ENCODE measurements at places on chromosomes 2 and 18.
A peak's percentile ranks its signal among the peaks of the same experiment; 100 is the strongest.

DNA sequence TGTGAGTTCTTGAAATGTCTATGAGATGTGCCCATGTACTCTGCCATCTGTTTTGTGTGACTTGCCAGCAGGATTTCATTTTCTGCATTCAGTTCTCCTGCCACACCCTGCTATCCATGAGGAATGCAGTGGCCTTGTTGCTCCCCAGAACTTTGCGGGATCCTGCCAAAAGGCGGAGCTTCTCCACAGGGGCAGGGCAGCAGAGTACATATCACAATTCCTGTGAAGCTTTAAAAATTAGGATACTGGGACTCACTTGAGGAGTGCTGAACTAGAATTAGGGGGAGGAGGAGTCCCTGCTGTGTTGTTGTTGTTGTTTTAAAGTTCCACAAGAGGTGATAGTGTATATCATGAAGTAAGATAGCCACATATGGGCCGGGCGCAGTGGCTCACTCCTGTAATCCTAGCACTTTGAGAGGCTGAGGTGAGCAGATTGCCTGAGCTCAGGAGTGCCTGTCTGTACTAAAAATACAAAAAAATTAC, 76.4 kb downstream of the TANC1 start:
- no peak for ATAC-seq

- no peak for ATAC-seq
Measured at GRCh38 chr2:188746727-188747126, 227.4 kb upstream of the COL3A1 start.

DNA sequence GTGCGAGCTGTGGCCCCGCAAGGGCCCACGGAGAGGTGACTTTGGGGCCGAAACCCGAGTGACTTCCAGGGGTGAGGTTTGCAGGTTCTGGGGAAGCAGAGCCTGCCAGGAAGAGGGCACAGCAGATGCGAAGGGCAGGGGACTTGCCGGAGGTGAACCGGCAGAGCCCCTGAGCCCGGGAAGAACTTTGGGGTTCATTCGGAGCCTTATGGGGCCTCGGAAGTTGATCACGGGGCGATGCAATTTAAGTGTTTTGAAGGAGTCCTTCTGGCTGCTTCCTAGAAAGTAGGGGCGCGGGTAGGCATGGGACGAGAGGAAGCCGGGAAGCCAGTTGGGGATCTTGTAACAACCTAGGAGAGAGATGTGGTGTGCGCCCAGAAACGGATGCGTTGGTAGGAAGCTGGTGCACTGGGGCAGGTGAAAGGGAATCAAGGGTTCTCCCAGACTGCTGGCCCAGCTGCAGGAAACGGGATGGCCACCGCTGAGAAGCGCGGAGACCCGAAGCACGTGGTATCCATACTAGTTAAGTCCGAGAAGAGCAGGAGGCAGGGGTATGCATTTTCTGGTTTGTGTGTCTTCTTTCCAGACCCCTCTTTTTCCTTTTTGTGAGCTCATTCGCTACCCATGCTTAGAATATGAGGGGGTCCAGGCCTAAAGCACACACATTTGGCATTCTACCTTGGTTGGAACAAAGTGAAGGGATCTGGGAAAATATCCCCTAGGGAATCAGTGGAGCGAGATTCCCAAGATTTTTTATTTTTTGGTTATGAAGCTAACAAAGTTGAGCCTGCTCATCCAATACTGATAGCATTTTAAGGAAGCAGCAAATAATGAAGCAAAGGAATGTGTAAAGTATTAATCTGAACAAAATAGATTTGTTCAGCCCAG, 758 bp downstream of the SCLY start:
- ATAC-seq = peak; percentile 3

DNA sequence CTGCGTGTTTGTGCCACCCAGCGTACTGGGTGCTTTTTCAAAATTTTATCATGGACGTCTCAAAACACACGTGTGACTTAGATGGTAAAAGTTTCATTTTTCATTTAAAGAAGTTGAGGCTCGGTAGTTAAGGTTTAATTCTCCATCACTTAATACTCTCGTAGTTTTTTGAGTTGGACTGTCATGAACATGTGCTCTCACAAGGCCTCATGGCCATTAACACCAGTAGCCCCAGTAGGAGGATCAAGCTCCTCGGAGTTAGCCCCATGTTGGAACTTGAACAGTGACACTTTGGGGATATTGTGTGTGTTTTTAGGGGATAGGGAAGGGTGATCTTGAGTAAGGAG, 15.3 kb downstream of the NMUR1 start:
- no peak for ATAC-seq

DNA sequence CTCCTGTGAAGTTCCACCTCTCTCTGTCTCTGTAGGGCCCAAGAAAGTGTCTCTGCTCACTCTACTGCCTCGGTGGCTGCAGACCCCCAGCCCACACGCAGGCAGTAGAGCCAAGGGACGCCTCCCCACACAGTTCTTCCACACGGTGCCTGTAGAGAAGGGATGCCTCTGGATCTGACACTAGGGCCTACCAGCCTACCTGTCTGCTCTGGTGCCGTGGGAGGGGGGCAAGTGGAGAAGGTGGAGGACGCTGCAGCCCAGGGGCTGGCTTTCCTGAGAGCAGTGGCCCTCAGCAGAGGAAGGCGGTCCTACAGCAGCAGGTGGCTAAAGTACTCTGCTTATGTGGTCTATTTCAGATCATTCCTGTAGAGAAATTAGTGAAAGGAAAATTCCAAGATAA, 9.0 kb upstream of the TMEM214 start:
- no peak for ATAC-seq

DNA sequence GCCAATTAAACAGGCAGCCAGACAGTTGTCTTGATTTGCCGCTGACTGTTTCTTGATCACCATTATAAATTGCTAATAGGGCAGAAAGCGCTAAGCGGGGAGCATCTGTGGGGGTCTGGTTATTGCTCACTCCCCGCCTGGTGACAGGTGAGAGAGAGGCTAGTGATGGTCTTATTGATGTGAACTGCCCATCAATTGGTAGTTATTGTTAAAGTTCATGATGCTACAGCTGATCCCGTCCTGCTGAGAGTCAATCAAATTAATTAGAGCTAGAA, 148.5 kb downstream of the LNPK start:
- no peak for ATAC-seq

- no peak for ATAC-seq
Measured at GRCh38 chr18:2910261-2910660, 63.5 kb downstream of the EMILIN2 start.

GRCh38 chr18:54806526-54806925, 21.8 kb upstream of the RAB27B start:
- ATAC-seq = no peak
